ENCODE measurements at places on chromosomes 2 and 18. TPM values are rescaled to one million over a fixed set of nuclear protein-coding genes. Genes with fewer than 3 reads are reported as not detected.

GRCh38 chr2:241110089-241110606 lies 8.1 kb upstream of the MTERF4 start:
- DNase-seq: no peak

DNA sequence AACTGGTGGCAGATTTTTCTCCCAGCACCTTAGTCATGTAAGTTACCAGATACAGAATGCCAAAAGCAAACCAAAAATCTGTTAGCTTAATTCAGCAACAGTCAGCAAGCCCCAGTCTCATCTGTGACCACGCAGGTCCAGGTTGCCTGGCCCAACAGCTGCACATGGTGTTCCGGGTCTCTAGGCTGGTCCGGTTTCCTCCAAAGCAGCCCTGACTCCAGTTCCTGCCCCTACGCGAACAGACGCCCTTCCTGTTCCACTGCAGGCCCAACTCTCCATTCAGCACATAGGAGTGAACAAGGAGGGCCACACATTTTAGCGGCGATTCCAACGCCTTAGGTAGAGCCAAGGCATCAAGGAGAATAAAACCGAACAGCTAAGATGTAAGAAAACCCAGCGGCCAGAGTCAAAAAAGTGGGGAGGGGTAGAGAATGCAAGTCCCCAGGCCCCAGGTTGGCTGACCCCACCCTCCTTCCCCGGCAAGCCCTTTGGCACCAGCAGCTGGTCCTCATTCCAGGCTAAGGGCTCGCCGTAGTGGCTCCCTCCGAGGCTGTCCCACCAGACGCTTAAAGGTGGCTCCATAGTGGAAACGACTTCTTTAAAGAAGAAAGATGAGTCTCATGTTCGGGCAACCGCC lies 1.5 kb downstream of the STK25 start:
- DNase-seq: no peak

GRCh38 chr18:79507076-79507545 lies 111.4 kb downstream of the NFATC1 start:
- no peak for DNase-seq

- DNase-seq: no peak
Measured at GRCh38 chr18:45167631-45168280, 447.5 kb upstream of the SLC14A2 start.

GRCh38 chr2:84879584-84880394 lies 1.1 kb downstream of the TRABD2A start:
- DNase-seq: peak; percentile 50

The ARL4C gene
- total RNA-seq: 12.0 TPM

GRCh38 chr2:159044804-159045286 lies 76.4 kb downstream of the TANC1 start:
- no peak for DNase-seq

DNA sequence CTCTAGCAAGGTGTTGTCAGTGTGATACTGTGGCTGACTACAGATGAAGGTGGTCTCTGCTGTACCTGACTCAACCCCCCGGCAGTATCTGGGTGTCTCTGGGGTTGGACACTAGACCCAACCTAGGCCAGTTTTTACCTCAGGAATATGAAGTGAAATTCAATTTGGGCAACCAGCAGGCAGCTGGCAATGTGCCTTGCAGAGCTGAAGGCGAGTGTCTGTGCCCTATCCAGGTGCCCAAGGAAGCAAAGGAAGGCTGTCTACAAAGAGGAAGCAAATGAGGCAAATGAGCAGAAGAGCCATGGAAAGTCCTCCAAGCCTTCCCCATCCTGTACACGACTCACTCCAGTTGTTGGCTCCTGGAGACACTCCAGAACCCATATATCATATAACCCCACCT lies 264.6 kb upstream of the AGAP1 start:
- no peak for DNase-seq

GRCh38 chr2:119766944-119767343 lies 7.2 kb downstream of the PTPN4 start:
- DNase-seq: no peak

- DNase-seq: no peak
Measured at GRCh38 chr18:50528806-50529205, 31.1 kb upstream of the MAPK4 start.

GRCh38 chr2:189465076-189465475 lies 23.8 kb downstream of the WDR75 start:
- DNase-seq: no peak

DNA sequence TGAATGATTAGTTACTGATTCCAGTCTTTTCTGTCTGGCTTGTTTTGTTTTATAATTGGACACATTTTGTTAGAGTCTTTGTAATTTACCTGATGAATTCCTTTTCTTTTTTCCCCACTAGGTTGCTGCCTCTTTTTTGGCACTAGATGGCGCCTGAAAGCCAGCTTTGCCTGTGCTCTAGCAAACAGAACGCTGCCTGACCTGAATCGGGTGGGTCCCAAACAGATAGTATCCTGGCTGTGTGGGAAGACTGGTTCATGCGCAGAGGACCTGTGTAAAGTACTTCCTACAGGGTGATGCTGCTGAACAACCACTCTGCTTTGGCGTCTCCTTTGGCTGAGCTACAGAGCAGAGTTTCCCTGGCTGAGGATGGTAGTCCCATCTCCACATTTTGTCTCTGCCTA lies 288.2 kb downstream of the IKZF2 start:
- DNase-seq: peak; percentile 64

- DNase-seq: no peak
Measured at GRCh38 chr2:144194326-144195071, 325.4 kb downstream of the ZEB2 start.

DNA sequence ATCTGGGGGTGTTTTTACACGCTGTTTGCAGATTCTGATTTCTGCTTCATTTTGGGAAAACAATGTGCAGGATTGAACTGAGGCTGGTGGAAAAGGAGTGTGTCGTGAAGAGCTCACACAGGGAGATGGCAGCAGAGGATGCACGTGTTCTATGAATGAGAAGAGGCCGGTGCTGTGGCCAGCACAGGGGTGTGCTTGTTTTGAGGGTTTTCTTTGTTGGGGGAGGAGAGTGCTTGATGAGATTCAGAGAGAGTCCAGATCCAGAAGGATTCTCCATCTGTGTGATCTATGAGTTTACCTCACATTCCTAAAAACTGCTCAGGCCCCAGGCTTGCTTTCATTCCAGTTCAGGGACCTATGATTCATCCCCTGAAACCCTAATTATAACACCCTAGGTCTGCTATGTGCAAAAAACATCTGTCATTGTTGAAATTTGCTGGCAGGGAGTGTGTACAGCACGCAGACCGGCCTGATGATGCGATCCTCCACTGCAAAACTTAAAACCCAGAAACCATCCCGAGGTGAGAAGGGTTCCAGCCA lies 12.1 kb downstream of the TGFA start:
- no peak for DNase-seq

GRCh38 chr2:75047189-75047991 lies 88.9 kb downstream of the POLE4 start:
- no peak for DNase-seq

DNA sequence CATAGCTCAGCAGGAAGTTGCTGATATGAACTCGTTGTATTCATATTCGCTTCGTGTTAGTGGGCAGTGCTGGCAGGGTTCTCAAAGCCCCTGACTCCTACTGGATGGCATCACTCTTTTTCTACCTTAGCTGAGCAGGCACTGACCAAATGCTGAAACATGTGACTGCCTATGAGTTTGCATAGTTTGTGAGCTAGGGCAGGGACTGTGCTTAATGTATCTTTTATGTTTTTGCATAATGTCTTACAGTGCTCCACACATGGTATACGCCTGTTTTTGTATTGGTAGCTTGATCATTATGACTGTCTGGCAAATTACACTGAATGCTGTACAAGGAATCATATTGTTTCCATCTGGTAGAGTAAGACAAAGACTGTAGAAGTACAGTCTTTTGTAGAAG lies 305.3 kb downstream of the PARD3B start:
- DNase-seq: no peak

- no peak for DNase-seq
Measured at GRCh38 chr2:133489641-133490410, 78.4 kb downstream of the NCKAP5 start.

GRCh38 chr2:1544478-1545069 lies 131.3 kb downstream of the TPO start:
- no peak for DNase-seq
